GDM1 (cell line): ENCODE measurements at places on chromosomes 6 and 20.

GRCh38 chr20:32524829-32525501 is 60.2 kb downstream of the NOL4L start:
- no peak for DNase-seq

DNA sequence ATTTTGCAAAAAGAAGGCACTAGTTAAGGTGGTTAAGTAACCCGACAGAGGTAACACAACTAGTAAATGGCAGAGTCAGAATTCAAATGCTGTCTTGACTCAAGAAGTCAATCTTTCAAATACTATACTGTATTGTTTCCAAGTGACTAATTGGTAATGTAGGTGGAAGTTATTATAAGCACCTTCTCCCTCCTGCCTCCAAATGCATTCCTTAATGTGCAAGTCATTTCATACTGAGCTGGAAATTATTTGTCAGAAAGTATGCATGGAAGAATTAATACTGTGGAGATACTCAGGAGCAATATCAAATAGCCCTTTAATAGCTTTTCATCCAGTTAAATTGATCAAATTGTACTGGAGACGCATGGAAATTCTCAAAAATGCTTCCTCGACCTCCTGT is 579.1 kb downstream of the DOK5 start:
- no peak for DNase-seq

DNA sequence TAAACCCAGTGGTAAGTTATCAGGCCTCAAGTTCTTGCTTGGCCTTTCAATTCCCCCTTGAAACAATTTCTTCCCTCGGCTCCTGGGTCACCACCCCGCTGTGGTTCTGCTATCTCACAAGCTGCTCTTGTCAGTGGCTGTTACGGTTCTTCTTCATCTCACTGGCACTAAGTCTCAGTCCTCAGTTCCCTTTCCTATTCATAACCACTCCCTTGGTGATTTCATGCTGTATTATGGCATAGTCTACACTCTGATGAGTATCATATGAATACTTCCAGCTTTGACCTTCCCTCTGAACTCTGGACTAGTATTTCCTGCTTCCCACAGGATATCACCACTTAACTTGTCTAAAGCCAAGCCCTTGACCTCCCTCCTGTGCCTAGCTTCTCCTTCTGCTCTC is 7.9 kb downstream of the TAAR1 start:
- DNase-seq, result no peak

DNA sequence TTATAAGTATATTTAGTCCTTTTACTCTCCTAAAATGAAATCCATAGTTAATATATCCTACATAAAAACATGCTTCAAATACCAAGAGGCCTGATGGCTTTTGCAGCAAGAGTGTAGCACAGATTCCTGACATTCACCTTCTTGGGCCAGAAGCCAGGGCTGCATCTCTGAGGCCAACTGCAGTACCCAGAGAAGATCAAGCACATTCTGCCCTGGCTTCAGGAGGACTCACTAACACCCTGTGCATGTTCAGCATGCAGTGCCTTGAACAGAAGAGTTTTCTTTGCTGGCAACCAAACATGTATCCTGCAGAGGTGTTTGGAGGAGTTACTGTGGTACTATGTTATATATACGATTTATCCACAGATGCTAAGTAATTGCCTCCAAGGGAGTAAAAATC is 90.3 kb downstream of the FHL5 start:
- DNase-seq, result no peak

- DNase-seq, result no peak
These were observed 41.3 kb downstream of the MTFR2 start for GRCh38 chr6:136208783-136209182.
